ENCODE measurements at places on chromosomes 6 and 20.

DNA sequence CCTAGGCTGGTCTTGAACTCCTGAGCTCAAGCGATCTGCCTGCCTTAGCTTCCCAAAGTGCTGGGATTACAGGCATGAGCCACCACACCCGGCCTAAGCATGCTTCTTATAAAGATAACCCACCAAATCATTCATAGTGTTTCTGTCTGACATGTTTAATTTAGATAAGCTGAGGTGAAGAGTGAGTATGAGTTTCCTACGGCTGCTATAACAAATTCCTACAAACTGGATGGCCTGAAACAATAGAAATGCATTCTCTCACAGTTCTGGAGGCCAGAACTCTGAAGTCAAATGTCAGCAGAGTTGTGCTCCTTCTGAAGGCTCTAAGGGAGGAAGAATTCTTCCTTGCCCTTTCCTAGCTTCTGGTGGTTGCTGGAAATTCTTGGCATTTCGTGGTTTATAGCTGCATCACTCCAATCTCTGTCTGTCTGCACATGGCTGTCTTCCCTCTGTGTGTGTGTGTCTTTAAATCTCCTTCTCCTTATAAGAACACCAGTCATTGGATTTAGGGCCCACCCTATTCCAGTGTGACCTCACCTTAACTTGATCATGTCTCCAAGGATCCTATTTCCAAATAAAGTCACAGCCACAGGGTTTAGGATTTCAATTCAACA is 29.9 kb downstream of the MAPK13 start:
- DNase-seq = no peak

DNA sequence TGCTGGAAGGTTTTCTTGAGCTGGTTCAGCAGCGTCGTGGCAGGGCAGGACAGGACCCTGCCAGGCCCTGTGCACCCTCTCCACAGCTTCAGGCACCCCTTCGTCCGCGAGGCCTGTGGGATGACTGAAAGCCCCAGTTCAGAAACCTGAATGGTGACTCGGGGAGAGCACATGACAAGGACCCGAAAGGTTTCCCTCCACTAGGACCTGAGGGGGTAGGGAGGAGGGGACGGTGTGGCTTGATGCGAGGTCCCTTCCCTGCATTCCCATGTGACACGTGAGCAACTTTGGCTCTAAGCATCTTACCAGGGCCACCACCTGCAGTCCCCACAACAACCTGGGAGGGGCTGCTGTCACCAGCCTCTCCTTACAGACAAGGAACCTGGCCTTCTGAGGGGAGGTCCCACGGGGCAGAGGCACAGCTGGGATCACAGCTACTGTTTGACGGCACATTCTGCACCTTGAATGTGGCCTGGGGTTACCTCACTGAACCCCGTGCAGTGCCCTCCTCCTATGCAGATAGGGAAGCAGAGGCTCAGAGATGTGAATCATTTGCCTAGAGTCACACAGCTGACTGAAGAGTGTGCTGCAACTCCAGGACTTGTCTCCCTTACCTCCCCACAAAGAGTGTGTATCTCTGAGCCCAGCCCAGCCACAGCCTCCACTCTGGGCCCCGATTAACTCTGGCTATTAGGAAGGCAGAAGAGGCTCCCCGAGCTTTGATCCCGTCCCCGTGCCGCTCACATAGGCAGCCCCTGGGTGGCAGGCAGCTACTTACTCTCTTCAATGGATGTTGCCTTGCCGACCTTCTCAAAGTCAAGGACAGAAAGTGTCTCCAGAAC is 84.6 kb downstream of the PTPN1 start:
- no peak for DNase-seq

DNA sequence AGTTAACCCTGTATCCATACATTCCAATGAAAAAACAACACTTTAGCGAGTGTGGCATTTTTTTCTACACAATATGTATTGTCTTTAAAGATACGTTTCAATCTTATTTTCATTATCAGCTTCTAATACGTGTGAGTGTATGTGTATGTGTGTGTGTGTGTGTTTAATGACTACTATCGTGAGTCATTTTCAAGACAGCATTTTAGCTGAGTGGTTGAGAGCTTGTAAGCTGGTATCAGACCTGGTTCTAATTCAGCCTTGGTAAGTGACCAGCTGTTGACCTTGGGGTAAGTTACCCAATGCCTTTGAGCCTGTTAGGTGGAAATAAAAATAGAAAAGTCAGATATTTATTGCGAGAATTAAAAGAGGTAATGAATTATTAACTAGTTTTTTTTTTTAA is 320.0 kb upstream of the NT5E start:
- DNase-seq = no peak

DNA sequence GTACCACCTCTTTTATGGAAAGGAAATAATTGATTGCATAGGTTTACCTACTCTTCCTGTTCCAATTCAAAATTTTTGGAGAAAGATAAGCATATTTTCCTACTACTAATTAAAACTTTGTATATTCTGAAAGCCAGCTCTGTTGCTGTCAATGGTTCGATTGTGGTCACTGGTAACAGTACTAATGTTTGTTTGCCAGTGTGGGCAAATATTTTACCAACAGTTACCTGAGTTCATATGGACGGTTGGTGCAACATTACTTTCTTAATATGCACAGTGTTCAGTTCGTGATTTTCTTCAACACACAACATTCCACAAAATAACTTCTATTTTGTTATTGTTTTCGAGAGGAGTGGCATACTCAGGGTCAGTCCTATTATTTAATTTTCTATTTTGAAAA is 17.1 kb upstream of the CTAGE9 start:
- DNase-seq = no peak

DNA sequence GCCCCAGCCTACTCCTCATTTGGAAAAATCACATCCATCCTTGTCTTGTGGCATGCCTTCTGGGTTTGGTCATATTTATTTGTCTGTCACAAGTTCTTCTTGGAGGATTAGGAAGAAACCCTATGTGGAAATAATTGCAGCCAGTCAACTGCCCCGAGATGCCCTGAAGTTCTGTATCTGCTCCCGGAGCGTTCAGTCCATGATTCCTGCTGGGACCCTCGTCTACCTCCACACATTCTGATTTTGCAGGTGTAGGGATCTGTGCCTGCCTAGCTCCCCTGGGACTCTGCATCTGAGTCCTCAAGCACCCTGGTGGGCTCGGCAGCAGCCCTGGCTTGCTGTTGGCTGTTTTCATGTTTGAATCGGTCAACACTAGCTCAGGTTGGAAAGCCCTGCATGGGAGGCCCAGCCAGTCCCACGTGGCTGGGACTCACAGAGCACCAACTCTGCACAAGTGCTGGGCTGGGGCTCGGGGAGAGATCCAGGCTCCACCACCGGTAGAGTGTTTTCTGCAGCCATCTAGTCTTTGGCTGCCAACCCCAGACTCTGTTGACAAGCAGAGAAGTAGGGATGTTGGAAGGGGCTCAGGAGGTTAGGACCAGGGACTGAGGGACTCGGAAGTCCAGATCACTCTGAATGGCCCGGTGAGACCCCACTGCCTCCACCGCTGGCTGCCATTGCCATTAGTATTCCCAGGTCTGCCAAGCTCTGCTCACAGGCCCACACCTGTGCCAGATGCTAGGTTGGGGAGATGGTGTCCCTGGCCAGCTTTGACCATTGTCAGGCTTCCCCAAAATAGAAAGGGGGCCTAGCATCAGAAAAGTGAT is 183.5 kb upstream of the CST7 start:
- DNase-seq = no peak

All from HL-60 (cell line).